Right lung (tissue), 10 donors: ENCODE measurements at places on chromosomes 1 and 21. TPM values are rescaled to one million over a fixed set of nuclear protein-coding genes. Genes with fewer than 3 reads are reported as not detected.

DNA sequence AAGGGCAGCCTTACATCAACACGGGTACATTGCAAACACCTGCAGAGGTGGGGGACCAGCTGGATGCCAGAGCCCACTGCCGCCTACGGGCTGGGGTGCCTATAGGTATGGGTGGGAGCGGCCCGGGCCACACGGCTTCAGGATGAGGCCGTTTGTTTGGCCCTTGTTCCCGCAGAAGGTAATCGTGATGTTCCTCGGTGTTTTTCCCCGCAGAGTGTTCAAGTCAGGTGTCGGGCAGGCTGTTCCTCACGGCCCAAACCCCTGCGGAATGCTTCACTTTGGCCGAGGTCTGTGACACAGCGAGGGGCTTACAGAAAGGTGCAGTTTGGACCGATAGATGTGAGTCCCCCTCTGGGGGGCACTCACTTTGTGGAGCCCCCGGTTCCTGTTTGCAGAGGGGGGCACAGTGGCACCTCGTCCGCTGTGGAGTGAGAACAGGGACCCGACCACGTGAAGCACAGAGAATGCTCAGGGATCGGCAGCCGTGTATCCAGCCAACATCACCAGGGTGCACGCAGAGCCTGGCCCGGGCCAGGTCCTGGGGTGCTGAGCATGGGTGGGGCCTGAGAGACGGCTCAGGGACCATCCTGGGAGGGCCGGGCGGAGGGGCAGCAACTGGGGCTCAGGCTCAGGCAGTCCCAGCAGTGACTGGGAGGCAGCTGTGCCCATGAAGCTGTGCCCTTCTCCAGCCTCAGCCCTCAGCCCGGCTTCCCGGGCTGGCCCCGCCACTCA is 453 bp upstream of the TTLL10 start:
- no peak for DNase-seq

DNA sequence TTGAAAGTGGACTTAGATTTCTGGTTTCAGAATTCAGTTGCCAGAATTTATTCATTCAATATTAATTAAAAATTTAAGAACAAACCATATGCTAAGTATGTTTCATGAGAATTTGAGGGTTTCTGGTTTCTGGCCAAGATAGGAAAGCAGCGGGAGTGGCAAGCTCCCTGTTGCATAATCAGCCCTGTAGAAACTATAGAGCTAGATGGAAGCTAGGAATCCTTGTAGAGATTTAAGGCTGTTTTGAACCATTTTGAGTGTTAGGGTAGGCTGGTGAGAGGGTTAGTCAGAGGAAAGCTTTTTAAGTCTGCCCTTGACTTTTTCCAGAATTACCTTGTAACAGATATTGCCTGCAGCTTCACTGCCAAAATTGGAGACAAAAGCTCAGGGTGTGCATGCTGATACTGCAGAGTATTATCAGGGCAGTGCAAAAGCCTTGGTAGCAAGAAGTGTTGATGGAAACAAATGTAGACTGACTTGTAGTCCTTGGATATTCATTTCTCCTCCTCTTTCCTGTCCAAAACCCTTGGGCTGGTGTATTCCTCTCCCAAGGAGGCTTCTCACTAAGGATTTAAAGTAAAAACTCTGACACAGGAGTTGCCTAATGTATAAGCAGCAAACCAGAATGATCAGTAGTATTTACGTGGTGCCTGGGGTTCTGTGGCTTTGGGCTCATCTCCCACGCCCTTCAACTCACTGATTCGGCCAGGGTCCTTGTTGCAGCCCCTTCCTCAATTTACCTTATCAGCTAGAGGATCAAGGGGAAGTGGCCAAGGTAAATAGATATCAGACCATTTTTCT is 12.6 kb upstream of the GIPC2 start:
- DNase-seq = no peak

DNA sequence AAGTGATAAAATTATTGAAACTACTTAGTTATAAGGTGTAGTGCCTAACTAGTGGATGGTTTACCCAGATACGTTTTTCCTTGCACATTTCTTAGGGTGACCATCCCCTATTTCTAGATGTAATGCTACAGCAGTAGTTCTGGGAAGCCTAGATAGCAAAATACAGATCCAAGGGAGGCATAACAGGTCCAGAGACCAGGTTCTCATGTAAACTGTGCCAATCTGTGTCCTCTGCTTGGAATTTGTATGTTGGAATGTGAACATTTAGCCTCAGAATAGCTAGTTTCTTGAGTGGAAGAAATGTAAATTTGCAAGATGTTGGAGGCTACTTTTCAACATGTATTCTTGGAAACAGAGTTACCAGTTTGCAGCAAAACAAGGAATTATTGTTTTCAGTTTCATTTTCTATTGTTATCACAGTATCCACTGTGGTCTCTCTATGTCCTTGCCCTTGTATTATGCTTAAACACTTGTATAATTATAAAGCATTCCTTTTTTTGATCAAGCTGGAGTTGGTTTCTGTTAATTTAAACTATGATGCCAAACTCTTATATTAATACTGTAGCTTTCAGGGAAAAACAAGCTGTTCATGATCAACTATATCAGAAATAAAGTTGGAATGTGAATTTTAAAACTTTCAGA is 102.0 kb upstream of the BRINP3 start:
- no peak for DNase-seq

Gene A3GALT2
- not detected for polyA plus RNA-seq

DNA sequence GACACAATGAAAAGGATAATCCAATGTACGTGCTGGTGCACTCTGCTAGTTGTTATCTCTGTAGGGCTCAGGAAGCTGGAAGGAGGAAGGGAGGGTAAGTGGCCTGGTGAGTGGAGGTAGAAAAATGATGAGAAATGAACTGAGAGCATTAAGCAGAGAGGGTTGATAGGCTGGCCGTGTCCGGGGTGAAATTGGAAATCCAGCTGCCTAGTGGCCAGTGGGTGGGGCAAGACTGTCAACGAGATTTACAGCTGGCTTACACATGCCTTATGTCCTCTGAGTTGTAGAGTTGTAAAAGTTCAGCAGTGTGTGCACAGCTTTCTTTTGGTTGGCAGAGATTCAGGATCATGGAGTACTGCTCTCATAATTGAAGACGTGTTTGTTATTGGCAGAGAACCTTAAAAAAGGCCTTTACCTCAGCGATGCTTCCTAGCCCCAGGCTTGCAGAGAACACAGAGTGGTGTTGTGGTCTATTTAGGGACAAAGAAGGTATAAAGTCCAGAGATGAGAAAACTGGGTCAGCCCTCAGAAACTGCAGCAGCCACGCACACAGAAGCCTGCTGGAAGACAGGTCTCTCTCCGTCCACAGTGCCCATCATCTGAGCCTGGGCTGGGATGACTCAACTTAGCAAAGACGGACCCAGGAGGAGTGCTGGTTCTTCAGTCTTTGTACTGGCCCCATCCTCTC is 132.4 kb downstream of the EDEM3 start:
- peak; percentile 81 for DNase-seq

Gene RGS1
- polyA plus RNA-seq = 0.89 TPM
